Caki2 (cell line): ENCODE measurements at places on chromosomes 5 and 9. TPM values are rescaled to one million over a fixed set of nuclear protein-coding genes. Genes with fewer than 3 reads are reported as not detected.
A peak's percentile ranks its signal among the peaks of the same experiment; 100 is the strongest.

BASP1 gene
- 12.6 and 25.6 TPM in 2 replicates for total RNA-seq

- no peak for DNase-seq
Measured at GRCh38 chr9:124344291-124345050, 70.8 kb downstream of the PSMB7 start.

- no peak for DNase-seq
Measured at GRCh38 chr5:180301253-180301652, 9.4 kb upstream of the MAPK9 start.

DNA sequence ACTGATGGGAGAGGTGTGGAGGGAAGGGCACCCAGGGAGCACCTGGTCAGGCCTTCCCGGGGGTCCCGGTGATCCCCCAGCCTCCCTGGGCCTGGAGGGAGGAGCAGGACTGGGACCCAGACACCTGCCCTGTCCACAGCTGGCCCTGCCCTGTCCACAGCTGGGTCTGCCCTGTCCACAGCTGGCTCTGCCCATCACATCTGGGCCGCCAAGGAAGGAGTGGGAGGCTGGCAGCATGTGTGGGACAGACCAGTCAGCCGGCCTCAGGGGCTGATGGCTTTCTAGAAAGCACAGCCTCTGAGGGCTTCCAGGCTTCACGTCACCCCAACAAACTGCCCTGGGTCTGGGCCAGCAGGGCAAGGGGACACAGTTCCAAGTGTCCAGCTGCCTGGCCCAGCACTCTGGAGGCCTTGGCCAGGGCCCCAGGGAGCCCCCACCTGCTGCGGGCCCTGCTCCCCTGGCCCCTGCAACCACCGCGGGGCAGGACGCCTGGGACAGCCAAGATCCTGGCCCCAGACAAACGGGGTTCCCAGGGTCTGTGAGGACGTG, 12.2 kb downstream of the DNLZ start:
- no peak for DNase-seq

DNA sequence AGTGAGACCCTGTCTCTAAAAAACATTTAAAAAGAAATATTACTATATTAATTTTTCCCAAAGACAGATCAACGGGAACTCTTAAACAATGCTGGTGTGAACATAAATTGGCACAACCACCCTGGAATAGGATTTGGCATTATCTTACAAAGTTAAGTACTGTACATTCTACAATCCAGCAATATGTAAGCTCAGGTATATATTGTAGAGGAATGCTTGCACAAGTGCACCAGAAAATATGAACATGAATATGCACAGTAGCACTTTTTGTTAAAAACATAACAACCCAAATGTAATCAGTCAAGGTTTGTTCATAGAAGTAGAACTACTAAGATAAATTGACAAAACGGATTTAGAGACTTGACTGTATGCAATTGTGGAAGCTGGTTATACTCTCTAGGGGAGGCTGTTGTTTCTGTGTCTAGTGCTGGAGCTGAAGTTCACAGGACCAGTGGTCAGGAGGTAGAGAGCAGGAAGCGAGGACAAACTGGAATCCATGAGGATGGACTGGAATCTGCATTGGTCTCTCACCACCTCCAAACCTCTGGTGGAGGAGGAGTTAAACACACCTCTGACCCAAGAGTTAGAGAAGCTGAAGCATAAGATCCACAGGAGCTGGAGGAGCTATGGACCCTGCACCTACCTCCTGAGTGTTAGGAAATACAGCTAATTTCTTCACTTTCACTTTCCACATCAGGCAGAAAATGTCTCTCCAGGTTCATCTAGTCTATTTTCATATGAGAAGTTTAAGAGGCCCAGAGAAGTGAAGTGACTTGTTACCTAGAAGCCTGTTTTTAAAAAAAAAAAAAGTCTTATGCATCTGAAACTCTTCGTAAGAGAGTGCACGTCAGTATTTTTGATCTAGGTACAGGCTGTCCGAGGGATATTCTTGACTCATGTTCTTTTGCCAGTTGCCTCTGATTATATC, 20.3 kb upstream of the RIC1 start:
- peak; percentile 16 for DNase-seq

DNA sequence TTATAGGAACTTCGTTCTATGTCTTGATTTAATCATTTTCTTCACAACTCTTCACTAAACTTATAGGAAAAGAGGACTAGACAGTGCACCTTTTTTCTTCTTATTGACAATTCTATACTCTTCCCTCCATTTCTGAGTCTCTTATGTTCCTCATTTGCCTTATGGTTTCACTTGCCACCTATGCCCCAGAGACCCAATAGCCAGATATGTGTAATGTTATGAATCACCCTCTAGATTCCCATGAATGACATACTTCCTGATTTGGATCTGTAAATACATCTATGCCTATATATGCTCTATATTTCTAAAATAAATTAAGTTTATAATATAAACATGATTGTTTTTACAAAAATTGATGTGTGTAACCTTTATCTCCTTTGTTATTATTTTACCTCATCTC, 514.1 kb upstream of the MEF2C start:
- DNase-seq: no peak
